ENCODE measurements at places on chromosomes 11 and 22.

DNA sequence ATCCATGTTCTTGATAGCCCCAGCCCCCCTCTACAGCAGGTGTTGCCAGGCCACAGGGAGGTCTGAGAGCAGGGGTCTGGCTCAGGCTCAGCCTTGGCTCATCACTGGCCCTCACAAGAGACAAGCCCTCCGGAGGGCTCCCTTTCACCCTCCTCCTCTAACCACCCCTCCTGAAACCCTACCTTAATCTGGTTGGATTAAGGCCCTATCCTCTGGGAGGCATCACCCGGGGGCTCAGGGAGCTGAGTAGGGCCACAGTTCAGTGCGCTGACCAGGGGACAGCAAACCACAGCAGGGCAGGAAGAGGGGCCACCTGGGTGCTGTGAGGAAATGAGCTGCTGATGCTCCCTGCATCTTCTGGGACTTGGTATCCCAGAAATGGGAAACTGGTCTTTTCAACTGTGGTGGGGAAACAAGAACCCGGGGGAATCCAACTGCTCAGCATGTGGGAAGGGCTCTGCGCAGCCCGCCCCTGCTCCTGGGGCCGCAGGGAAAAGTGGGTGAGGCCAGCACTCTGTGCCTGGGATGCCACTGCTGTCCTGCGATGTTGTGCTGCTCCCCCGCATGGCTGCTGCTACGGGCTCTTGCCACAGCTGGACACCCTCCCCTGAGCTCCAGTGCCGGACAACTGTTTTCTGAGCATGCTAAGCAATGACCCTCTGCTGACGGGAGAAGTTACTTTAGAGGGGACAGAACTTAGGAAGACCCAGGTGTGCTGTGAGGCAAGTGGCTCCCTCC lies 17.5 kb downstream of the ADORA2A start:
- no peak for DNase-seq

GRCh38 chr11:70432065-70432464 lies 33.7 kb downstream of the CTTN start:
- no peak for DNase-seq

- DNase-seq, result no peak
Observed at GRCh38 chr11:14248580-14248981, 110.4 kb downstream of the RRAS2 start.

DNA sequence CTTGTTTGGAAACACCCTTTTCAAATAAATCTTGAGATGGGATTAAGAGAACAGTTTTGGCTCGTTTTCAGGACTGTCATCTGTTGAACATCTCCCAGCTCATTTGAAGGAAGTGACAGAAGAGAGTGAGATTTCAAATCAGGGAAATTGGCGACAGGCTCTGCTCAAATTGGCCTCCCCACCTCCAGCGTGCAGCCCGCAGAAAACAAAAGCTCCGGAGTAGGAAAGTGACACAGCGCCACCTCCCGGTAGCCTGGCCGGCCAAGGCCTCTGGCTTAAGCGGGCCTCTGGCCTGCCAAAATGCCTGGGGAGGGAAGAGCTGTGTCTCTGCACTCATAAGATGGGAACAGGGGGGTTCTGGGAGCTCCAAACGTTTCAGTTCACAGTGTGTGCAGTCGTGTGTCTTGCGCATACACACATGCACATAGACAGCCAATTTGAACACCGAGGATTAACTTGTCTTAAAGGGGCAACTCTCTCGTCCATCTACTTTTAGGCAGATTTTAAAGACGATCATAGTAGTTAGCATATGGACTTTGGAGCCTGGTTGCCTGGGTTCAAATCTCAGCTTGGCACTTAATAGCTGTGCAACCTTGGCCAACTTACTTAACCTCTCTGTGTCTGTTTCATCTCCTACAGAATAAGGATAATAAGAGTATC lies 132.7 kb upstream of the RCN1 start:
- DNase-seq, result peak; percentile 5

DNA sequence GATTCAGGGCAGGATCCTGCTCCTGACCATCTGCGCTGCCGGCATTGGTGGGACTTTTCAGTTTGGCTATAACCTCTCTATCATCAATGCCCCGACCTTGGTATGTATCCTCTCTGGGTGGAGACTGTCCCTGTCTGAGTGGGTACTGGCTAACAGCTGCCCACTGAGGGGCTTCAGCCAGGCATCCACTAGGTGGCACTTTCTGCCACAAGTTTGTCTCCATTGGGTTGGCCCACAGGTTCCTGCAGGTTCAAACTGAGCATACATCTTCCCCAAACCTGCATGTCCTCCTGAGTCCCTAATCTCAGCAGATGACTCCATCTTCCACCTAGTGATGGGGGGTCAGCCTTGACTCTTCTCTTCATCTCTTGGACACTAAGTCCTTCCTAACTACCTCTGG lies 4.4 kb downstream of the SLC2A11 start:
- DNase-seq, result no peak

DNA sequence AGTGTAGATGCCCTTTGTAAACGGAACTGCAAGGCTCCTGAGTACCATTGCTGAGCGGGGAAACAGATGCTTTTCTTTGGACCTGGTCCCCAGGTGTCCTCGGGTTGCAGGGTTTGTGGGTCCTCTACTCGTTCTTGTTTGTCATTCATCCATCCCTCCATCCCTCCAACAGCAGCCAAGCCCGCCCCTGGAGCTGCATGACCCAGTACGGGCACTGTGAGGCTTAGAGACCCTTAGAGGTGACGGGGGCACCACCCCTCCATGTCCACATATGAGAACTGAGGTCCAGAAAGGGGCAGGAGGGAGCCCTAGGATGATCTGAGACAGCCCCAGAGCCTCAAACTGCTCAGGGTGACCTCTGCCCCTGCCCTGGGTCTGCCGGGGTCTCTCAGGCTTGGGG lies 45.4 kb downstream of the WNT11 start:
- no peak for DNase-seq

DNA sequence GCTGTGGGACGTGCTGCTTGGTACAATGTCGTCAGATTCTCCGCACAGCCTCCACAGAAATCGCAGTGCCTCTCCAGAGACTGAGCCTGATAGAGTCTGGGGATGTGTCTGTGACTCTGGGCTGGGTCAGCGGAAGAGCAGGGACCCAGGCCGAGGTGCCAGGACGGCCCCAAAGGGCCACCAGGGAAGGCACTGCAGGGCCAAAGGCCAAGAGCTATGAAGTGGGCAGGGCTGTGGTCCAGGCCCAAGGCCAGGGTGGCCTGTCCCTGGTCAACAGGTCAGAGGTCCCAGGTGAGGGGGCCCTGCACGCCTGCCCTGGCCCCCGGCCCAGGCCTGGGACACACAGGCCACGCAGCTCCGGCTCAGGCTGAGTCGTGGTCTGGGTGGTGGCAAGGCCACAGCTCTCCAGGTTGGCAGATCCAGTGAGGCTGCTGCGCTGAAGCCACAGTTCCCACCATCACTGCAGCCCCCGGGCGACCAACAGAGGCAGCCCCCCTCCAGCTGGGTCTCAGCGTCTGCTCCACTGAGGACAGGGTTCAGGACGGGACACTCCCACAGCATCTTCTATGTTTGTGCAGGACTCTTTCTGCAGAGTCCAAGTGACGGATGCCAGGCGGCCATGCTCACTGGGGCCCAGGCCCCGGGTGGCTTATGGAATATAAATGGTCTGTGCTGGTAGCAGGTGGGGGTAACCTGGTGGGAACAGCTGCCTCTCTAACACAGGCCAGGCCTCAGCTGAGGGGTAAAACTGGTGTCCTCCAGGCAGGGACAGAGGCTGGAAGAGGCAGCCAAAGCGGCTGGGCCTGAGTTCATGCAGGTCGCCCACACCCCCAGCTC lies 4.8 kb upstream of the PIM3 start:
- no peak for DNase-seq

GRCh38 chr11:101390539-101390938 lies 193.3 kb downstream of the TRPC6 start:
- no peak for DNase-seq

DNA sequence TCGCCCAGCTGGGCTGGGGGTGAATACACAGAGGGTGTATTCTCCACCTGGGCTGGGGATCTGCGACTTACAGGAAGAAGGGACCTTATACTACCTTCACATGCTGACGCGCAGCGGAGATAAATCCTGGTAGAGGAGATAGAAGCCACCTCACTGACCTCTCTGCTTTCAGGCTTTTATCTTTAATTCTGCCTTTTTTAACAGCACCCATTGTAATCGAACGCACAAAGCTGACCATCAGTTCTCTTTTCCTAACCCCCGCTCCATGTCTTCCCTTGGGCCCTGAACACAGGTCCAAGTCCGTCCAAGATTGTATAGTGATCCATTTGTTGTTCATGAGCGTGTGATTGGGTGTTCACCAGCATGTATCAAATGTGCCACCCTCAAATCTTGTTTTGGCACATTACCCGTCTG lies 664 bp upstream of the LAMTOR1 start:
- DNase-seq, result no peak

- DNase-seq, result no peak
Observed at GRCh38 chr11:67612751-67613150, 6.0 kb downstream of the NDUFV1 start.

DNA sequence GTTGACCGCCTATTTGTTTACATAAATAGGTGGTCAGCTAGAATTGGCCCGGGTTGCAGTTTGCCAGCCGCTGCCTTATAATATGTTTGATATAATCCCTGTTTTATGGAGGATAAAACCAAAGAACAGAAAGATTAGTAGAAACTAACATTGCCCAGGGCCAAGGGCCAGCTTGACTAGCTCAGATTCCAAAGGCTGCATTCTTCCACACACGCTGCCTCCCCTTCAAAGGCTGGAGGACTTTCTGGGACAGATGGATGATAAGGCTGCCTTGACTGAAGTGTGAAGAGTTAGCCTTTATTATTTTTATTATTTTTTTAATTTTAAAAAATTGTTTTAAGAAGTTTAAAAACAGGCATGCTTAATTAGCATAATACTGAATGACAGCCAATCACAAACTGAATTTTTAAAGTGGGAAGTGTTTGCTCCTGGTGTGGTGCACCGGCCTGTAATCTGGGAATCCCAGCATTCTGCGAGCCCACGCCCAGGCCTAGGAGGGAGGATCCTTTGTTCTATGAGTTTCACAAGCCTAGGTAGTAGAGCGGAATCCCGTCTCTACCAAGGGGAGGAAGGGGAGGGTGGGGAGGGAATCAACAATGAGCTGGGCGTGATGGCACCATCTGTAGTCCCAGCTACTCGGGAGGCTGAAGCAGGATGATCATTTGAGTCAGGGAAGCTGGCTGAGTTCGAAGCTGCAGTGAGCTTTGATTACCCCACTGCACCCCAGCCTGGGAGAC lies 114.9 kb downstream of the NAV2 start:
- DNase-seq, result no peak

DNA sequence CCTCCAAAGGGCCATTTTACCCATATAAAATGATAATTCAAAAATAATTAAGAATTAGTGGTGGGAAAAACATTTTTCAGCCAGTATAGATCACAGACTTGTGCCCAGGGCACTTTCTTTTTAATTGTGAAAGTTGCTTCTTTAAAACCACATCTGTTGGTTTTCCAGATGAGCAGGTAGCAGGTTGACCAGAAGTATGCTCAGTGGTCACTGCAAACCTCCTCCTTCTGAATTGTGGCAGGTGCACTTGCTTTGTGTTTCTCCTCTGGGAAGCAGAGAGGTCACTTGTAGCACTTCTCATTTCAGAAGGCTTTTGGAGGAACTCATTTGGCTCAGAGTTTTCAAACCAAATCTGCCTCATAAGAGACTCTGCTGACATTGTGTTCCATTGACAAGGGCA lies 24.6 kb upstream of the CWF19L2 start:
- DNase-seq, result no peak

Data from stimulated activated CD4-positive, alpha-beta T cell treated with anti-CD3 and anti-CD28 coated beads, Interleukin-1b, Interleukin-23, amount 100 ng/mL, for 1 hour (primary cell).